Upper lobe of right lung (tissue), 1 donor: ENCODE measurements at places on chromosomes 12 and 14. TPM values are rescaled to one million over a fixed set of nuclear protein-coding genes. Genes with fewer than 3 reads are reported as not detected.

EIF2S3B gene
- 0.52 TPM for total RNA-seq

DNA sequence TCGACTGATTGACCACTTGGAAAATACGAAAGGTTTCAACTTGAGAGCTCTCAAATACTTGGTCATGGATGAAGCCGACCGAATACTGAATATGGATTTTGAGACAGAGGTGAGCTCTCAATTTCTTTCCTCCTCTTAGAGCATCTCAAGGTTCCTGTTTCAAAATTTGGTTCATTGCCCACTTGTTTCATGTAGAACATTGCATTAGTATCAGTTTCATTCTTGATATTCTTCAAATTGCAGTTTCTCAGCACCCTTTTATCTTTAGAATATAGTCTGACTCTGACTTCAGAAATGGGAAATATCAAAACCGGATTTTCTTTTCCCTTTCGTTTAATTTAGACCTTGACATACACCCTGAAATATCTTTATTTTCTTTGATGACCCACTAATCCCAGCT lies 8.8 kb downstream of the DDX47 start:
- H3K36me3 ChIP-seq = peaks cover 66% of the 10 kb centered on the region
- no peak overlapping the region for H3K4me3 ChIP-seq
- peaks cover 15% of the 10 kb centered on the region for H3K4me1 ChIP-seq
- H3K27me3 ChIP-seq = no peaks in the 10 kb centered on the region
- H3K27ac ChIP-seq = no peak overlapping the region

DNA sequence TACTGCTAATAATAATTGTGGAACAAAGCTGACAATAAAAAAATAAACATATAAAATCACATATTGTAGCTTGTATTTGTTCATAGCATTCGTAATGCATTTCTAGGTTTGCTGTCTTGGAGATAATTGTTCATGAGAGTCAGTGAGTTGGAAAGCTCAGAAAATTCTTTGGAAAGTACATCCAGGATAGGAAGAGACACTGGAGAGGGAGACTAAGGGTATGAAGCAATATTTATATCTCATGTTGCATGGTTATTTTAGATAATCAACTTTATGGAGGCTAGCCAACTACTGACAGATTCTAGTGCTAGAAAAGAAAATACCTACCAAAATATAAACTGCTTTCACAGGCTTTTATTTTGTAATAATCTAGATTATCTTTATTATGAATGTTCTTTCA lies 1095.2 kb downstream of the FSCB start:
- no peaks in the 10 kb centered on the region for H3K4me1 ChIP-seq
- H3K27ac ChIP-seq = no peak overlapping the region
- H3K4me3 ChIP-seq = no peak overlapping the region
- H3K27me3 ChIP-seq = no peaks in the 10 kb centered on the region
- DNase-seq = no peak
- H3K36me3 ChIP-seq = no peaks in the 10 kb centered on the region

SOAT2 gene
- total RNA-seq = not detected

- H3K4me3 ChIP-seq = no peak overlapping the region
- no peaks in the 10 kb centered on the region for H3K36me3 ChIP-seq
- H3K27me3 ChIP-seq = no peaks in the 10 kb centered on the region
- H3K27ac ChIP-seq = no peak overlapping the region
- H3K4me1 ChIP-seq = no peaks in the 10 kb centered on the region
Measured at GRCh38 chr14:105748204-105748578, 221.8 kb downstream of the TMEM121 start.

- no peaks in the 10 kb centered on the region for H3K4me1 ChIP-seq
- no peaks in the 10 kb centered on the region for H3K27me3 ChIP-seq
- no peak overlapping the region for H3K4me3 ChIP-seq
- no peak for DNase-seq
Measured at GRCh38 chr12:21324551-21324950, 10.2 kb downstream of the SLCO1A2 start.

TRHDE gene
- 7.3 TPM for total RNA-seq

DNA sequence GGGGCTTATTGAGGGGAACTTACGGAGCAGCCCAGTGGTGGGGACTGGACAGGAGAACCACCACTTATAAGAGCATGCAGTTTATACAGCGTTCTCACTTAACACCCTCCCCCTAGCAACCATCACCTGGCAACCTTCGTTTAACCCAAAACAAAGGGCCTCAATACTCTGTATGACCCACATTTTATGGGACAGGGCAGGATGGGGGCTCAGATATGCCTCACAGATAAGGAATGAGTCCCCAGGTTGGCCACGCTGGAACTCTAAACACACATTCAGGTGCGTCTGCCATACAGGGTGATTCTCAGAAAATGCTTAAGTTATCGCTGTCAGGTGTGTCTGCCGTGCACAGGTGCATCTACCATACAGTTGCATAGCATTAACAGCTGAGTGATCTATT lies 99.2 kb downstream of the GCH1 start:
- no peaks in the 10 kb centered on the region for H3K27me3 ChIP-seq
- H3K4me3 ChIP-seq = no peak overlapping the region
- H3K36me3 ChIP-seq = no peaks in the 10 kb centered on the region
- peaks cover 6% of the 10 kb centered on the region for H3K4me1 ChIP-seq
- no peak for DNase-seq
- H3K27ac ChIP-seq = no peak overlapping the region

DNA sequence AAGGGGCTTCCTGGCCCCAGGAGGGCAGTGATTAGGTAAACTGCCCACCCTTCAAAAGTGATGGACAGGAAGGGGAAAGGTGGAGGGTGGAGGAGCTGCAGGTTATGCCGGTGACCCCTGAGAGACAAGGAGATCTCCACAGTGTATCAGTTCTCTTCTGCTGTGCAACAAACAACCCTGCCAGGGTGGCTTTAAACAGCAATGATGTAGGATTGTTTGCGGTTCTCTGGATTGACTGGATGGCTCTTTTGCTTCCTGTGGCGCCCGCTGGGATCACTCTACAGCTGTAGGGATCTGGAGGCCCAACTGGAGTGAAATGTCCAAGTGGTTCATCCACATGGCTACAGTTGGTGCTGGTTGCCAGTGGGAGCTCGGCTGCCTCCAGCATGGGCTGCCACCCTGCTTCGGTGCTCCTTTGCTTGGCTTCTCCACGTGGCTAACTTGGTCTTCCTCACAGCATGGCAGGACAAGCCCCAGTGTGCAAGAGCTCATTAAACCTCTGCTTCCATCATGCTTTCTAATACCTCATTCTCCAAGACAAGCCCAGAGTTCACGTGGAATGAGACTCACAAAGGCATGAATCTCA lies 8.6 kb upstream of the ANKRD9 start:
- peaks cover 5% of the 10 kb centered on the region for H3K4me1 ChIP-seq
- H3K27ac ChIP-seq = no peak overlapping the region
- no peaks in the 10 kb centered on the region for H3K27me3 ChIP-seq
- DNase-seq = no peak
- H3K36me3 ChIP-seq = no peaks in the 10 kb centered on the region
- H3K4me3 ChIP-seq = no peak overlapping the region

DNA sequence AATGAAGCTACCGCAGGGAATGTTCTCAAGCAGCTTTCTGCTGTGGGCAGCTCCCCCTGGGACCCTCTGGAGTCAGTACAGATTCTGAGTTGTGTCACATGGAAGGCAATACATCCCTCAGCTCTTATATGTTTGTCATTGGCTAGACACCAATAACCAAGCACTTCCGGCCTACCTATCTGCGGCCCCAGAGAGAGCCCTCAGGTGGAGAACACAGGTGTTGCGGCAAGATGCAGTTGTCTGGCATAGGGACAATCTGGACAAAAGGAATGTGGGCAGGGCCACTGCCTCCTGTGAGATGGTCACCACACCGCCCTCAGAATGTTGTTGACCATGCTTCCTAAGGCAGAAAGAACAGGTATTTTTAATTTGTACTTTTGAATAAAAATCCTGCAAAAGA lies 118.7 kb downstream of the BRMS1L start:
- no peaks in the 10 kb centered on the region for H3K36me3 ChIP-seq
- H3K4me3 ChIP-seq = no peak overlapping the region
- no peak overlapping the region for H3K27ac ChIP-seq
- H3K4me1 ChIP-seq = no peaks in the 10 kb centered on the region
- DNase-seq = no peak
- no peaks in the 10 kb centered on the region for H3K27me3 ChIP-seq

GRCh38 chr12:22577667-22578066 lies 33.3 kb upstream of the C2CD5 start:
- no peak overlapping the region for H3K4me3 ChIP-seq
- no peaks in the 10 kb centered on the region for H3K4me1 ChIP-seq
- no peak overlapping the region for H3K27ac ChIP-seq
- H3K27me3 ChIP-seq = no peaks in the 10 kb centered on the region

MMP19 gene
- 30.2 TPM for total RNA-seq

BDKRB2 gene
- 1.5 TPM for total RNA-seq

DNA sequence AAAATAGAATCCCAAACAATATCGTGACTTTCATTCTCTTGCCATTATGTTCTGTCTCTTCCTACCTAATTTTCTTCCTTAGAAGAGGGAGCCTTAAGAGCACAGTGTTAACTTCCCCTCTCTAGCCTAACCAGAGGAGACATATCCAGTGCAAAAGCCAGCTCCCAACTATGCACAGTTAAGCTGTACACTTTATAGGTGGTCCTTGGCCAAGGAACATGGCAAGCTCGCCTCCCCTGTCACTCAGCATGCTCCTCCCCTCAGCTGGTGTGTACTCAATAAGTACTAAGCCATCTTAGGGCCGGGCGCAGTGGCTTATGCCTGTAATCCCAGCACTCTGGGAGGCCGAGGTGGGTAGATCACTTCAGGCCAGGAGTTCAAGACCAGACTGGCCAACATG lies 255.1 kb upstream of the TMPO start:
- DNase-seq = no peak
- no peaks in the 10 kb centered on the region for H3K4me1 ChIP-seq
- H3K27me3 ChIP-seq = no peaks in the 10 kb centered on the region
- H3K27ac ChIP-seq = no peak overlapping the region
- H3K4me3 ChIP-seq = no peak overlapping the region

GRCh38 chr12:43316520-43316919 lies 235.5 kb downstream of the ADAMTS20 start:
- no peak for DNase-seq
- no peaks in the 10 kb centered on the region for H3K27me3 ChIP-seq
- H3K4me1 ChIP-seq = no peaks in the 10 kb centered on the region
- no peaks in the 10 kb centered on the region for H3K36me3 ChIP-seq
- H3K4me3 ChIP-seq = no peak overlapping the region

CLECL1 gene
- total RNA-seq = 3.4 TPM

DNA sequence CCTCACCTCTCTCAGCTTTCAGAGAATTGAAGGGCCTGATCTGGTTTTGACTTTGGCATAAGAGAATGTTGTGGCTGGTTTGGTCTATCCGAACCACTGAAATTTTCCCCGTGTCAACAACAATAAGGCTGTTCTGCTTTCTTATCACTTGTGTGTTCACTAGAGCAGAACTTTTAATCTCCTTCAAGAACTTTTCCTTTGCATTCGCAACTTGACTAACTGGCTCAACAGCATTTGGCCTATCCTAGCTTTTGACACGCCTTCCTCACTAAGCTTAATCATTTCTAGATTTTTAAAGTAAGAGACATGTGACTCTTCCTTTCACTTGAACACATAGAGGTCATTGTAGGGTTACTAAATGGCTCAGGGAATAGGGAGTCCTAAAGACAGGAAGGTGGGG lies 25.9 kb upstream of the EDDM3A start:
- no peak for DNase-seq
- no peaks in the 10 kb centered on the region for H3K36me3 ChIP-seq
- no peaks in the 10 kb centered on the region for H3K4me1 ChIP-seq
- peak overlapping the region; percentile 65 for H3K27ac ChIP-seq

NKX2-1 gene
- 177 TPM for total RNA-seq

DNA sequence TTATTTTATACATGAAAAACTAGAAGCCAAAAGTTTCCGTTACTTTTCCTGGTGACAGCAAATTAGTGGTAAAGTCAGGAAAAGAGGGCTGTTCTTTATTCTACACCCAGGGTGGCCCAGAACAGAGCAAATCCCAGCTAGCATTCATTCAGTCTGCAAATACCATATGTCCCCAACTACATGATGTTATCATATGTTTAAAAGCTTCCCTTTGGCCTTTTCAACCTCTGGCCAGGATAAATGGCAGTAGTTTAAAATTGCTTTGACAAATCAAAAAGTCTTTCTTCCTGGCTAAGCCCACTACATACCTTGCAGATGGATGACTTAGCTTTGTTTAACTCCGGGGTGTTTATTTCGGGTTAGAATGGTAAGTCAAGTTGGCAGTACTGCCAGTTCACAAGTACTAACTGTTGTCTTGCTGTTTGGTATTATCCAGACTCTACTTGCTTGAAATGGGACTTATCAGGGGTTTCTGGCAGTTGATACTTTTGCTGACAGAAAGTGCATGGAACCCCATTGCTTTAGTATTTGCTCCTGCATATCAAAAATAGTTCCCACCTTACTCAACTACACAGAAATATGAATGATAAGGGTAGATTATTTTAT lies 69.7 kb downstream of the PKP2 start:
- no peaks in the 10 kb centered on the region for H3K36me3 ChIP-seq
- H3K4me3 ChIP-seq = no peak overlapping the region
- H3K4me1 ChIP-seq = no peaks in the 10 kb centered on the region
- no peak for DNase-seq
- no peaks in the 10 kb centered on the region for H3K27me3 ChIP-seq

DNA sequence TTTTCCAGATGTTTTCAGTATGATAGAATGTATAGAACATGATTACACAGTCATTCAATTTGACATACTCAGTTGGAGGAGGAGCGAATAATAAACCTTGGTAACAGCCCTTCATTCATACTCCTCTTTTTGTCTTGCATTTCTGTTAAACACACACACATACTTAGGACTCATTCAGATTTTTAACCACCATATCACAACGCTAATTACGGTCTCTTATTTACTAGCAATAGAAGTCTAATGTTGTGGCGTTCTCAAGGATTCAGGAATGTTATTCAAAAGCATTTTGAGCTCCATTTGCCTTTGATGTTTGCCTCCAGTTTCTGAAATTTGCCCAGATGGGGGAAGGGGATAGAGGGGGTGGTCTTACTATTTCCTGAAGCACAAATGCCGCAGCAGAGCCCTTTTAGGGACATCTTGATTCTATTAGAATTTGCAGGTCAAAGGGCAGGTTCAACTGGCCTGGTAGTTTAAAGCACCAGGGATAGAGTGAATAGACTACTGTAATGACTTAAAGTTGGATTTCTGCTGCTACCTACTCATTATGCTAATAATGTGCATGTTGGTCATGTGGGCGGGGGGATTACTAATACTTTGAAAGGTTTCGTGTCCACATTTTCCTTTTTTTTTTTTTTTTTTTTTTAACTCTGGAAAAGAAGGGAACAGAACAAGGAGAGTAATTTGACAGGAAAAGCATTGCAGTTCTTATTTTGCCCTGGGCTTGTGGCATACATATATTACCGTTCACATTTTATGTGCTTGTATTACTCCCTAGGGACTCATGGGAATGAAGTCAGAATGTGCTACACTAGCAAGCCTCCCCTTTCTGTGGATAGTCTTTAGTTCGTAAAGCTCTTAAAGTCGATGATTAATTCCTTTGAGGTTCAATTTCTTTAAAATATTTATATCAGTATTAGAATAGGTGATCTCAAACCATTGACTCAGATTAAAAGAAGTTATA lies 226.8 kb downstream of the FBXL14 start:
- peaks cover 7% of the 10 kb centered on the region for H3K4me1 ChIP-seq
- no peak for DNase-seq
- no peaks in the 10 kb centered on the region for H3K27me3 ChIP-seq
- no peaks in the 10 kb centered on the region for H3K36me3 ChIP-seq
- no peak overlapping the region for H3K4me3 ChIP-seq
